ENCODE measurements at places on chromosomes 2 and 18. TPM values are rescaled to one million over a fixed set of nuclear protein-coding genes. Genes with fewer than 3 reads are reported as not detected.

Gene TUBA3E
- not detected for polyA plus RNA-seq

Gene LYG2
- 0.44 TPM for polyA plus RNA-seq

Gene B3GNT7
- polyA plus RNA-seq = 3.4 TPM

Gene TRAK2
- 39.3 TPM for polyA plus RNA-seq

Gene UNC80
- polyA plus RNA-seq = 1.7 TPM

Gene SERPINB3
- polyA plus RNA-seq = 0.13 TPM

Gene TRIP12
- 192 TPM for polyA plus RNA-seq

Gene PFN4
- 3.0 TPM for polyA plus RNA-seq

Gene SLC25A12
- 25.7 TPM for polyA plus RNA-seq

Gene TBC1D8
- polyA plus RNA-seq = 43.6 TPM
